ENCODE measurements at places on chromosomes 1 and 21.
A peak's percentile ranks its signal among the peaks of the same experiment; 100 is the strongest.

- DNase-seq: no peak
These were observed 5.4 kb downstream of the PADI6 start for GRCh38 chr1:17377325-17377953.

DNA sequence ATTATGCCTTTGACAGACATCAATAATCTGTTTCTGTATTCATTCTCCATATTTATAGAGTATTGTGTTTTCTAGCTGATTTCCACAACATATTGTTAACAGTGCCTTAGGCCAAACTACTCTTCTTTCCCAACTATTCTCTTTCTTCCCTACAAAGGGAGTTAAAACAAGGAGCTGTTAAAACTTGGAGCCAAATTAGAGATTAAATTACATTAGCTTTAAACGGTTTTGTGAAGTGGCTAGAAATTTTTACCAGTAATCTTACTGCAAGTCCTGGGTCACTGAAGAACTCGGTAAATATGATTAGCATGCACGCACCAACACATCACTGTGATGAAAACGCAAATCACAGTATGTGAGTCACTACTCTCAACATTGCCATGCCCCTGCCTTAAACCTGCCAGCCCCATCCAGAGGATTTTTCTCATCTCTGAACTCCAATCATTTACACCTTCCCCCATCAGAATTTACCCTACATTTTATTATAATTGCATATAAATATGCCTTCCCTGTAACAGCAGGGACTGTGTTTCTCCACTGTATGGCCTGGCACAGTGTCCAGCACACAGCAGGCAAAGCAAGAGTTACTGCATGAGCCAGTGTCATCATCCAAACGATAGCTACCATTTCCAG, 1.5 kb upstream of the PRDX6 start:
- DNase-seq: peak; percentile 16

GRCh38 chr1:203280061-203280460, 25.3 kb upstream of the BTG2 start:
- no peak for DNase-seq

GRCh38 chr21:19368944-19369343, 965.4 kb upstream of the TMPRSS15 start:
- DNase-seq: no peak

GRCh38 chr1:211352985-211353515, 26.4 kb downstream of the TRAF5 start:
- peak; percentile 63 for DNase-seq

DNA sequence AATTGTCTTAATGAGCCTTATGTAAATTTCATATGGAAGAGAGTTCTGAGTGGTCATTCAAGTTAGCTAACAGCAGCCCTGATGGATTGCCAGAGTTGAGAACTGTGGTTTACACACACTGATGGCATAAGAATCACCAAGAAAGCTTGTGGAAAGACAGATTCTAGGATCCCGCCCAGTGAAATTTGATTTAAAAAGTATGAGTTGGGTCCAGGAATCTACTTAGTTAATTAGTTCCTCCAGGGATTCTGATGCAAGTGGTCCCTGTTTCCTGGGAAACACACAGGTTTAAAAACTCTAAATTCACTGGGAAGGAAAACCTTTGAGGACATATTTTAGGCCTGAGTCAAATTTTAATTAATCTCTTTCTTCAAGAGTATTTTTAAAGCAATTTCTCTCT, 144.3 kb downstream of the NTPCR start:
- DNase-seq: no peak

DNA sequence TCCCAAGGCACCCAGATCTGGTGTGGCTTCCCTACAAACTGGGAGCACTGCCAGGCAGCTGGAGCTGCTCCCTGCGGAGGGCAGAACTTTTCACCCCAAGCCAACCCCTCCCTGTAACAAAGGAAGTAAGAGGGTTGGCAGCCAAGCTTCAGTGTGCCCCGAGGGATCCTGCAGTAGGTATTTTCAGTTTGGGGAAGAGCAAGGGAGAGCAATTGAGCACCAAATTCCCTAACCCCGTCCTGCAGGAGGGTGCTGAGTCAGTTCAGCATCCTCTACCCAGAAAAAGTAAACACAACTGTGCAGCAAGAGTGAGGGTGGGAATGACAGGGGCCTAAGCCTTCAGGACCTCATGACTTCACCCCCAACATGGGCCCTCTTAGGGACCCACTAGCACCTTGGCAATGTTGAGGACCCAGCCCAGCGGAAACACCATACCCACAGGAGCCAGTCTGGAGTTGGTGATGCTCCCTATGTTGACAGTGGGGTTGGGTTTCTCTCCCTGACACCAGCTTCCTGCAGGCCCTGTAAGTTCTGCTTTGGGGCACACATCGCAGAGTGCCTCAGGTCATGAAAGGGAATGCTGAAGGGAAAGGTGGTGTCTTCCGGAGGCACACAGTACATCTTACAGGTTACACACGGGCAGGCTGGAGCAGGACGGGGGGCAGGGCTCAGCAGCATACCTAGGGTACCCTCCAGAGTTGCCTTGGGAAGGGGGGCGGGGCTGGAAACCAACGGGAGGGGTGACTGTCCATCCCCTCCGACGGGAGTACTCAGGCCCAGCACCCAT, 14.8 kb downstream of the SH3BP5L start:
- no peak for DNase-seq

GRCh38 chr1:145771056-145771455, 51.8 kb downstream of the CD160 start:
- DNase-seq: no peak

- DNase-seq: no peak
These were observed 3.4 kb upstream of the TEX35 start for GRCh38 chr1:178509414-178510007.

DNA sequence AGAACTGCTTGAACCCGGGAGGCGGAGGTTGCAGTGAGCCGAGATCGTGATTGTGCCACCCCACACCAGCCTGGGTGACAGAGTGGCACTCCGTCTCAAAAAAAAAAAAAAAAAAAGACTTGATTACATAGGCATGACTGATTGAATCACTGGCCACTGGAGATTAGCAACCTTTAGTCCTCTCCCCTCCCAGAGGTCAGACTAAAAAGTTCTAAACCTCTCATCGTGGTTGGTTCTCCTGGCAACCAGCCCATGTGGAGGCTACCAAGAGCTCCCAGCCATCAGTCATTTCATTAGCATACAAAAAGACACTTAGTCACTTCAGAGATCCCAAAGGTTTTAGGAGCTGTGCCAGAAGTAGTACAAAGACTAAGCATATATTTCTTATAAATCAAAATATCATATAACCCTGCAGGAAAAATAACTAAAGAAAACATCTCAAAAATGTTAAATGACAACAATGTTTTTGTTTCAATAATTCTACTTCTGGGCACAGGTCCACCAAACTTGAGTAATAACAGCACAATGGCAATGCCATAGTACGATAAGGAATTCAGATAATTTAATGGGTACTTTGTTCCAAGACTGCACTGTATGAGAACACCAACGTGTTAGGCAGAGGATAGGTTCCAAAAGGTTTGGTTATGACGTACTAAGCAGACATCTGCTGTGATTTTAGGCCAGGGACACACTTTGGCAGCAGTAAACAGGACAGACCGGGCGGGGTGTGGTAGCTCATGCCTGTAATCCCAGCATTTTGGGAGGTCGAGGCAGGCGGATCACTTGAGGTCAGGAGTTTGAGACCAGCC, 18.1 kb downstream of the USP48 start:
- peak; percentile 34 for DNase-seq

GRCh38 chr1:151867321-151867720, 13.8 kb upstream of the THEM5 start:
- no peak for DNase-seq

Measured in activated naive CD8-positive, alpha-beta T cell treated with anti-CD3 and anti-CD28 coated beads, Interleukin-2, amount 50 U/mL, for 24 hours (primary cell).